ENCODE measurements at places on chromosomes 3 and 15. TPM values are rescaled to one million over a fixed set of nuclear protein-coding genes. Genes with fewer than 3 reads are reported as not detected.

DNA sequence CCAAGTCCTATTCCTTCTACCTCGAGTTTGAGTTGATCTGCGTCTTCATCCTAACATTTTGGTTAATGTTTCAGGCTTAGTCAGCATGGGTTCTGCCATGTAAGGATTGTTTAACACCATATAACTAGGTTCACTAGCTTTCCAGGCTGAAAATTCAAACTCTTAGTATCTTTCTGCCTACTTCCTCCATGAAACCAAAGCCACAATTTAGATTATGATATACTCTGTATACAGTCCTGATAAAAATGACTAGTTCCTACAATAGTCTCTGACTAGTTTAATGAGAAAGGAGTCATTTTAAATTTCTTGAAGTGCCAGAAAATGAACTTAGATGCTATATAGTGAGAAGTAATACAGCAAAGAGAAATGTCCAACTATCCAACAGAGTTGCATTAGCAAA is 6.6 kb upstream of the BTLA start:
- no peak overlapping the region for H3K4me3 ChIP-seq
- no peaks in the 10 kb centered on the region for H3K27me3 ChIP-seq
- no peak overlapping the region for H3K27ac ChIP-seq
- DNase-seq, result no peak

DNA sequence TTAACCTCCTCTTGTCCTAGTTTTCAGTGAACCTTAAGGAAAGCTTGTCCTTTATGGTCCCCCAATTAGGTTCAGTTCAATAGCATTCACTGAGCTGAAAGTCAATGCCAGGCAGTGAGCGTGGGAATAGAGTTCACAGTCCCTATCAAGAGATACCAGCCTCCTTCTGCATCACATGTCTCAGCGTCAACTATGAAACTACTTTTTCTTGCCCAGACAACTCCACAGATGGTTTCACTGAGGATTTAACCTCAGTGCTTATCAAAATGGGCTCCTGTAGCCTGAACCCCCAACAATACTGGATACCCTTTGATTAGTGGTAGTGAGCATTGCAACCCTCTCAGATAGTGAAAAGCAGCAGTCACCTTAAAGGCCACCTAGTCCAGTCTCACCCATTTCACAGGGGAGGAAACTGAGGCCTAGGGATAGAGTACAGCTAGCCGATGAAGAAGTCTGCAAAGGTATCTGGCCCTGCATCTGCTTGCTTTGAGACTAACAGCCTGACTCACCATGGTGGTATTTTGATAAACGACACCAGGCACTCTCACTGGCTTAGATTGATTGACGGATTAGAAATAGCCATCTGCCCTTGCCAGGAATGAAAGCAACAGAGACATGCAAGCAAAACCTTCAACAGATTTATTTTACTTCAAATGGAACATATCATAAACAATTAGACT is 1.6 kb upstream of the UBA3 start:
- no peak for DNase-seq
- H3K4me1 ChIP-seq, result peaks cover 66% of the 10 kb centered on the region
- peak overlapping the region; percentile 90 for H3K27ac ChIP-seq
- peak overlapping the region; percentile 20 for H3K4me3 ChIP-seq
- no peaks in the 10 kb centered on the region for H3K27me3 ChIP-seq

GRCh38 chr3:76933245-76933644 is 106.7 kb upstream of the ROBO2 start:
- no peaks in the 10 kb centered on the region for H3K36me3 ChIP-seq
- no peaks in the 10 kb centered on the region for H3K4me1 ChIP-seq
- no peak overlapping the region for H3K27ac ChIP-seq
- DNase-seq, result no peak

- DNase-seq, result no peak
- H3K27me3 ChIP-seq, result peaks cover 6% of the 10 kb centered on the region
- H3K27ac ChIP-seq, result no peak overlapping the region
- no peak overlapping the region for H3K4me3 ChIP-seq
- H3K36me3 ChIP-seq, result no peaks in the 10 kb centered on the region
Observed at GRCh38 chr3:54345847-54346375, 223.6 kb downstream of the CACNA2D3 start.

- H3K36me3 ChIP-seq, result no peaks in the 10 kb centered on the region
- H3K4me1 ChIP-seq, result no peaks in the 10 kb centered on the region
- H3K4me3 ChIP-seq, result no peak overlapping the region
- no peaks in the 10 kb centered on the region for H3K27me3 ChIP-seq
- H3K27ac ChIP-seq, result no peak overlapping the region
- no peak for DNase-seq
Observed at GRCh38 chr3:81382470-81382869, 379.0 kb downstream of the GBE1 start.

GRCh38 chr3:171018156-171018935 is 8.2 kb downstream of the SLC2A2 start:
- H3K4me1 ChIP-seq, result no peaks in the 10 kb centered on the region
- no peak overlapping the region for H3K27ac ChIP-seq
- peaks cover 18% of the 10 kb centered on the region for H3K27me3 ChIP-seq

DNA sequence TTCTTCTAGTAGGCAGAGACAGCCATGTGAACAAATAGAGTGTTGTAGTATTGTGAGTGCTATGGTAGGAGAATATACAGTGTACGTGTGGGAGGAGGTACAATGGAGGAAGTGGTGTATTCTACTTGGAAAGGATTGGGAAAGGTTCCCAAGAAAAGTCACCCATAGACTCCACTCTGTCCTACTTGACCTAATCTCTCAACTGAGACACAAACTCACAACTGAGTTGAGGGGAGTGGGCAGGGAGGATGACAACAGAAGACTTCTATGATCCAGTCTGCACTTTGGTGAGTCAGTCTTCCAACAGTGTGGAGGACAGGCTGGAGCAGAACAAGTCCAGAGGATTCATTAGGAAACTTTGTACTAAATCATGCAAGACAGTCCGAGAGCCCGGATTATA is 28.8 kb upstream of the AQP9 start:
- H3K4me3 ChIP-seq, result no peak overlapping the region
- no peak for DNase-seq
- H3K36me3 ChIP-seq, result no peaks in the 10 kb centered on the region
- H3K4me1 ChIP-seq, result no peaks in the 10 kb centered on the region
- peaks cover 16% of the 10 kb centered on the region for H3K27me3 ChIP-seq

- peaks cover 5% of the 10 kb centered on the region for H3K4me1 ChIP-seq
- H3K36me3 ChIP-seq, result peaks cover 23% of the 10 kb centered on the region
- no peak overlapping the region for H3K4me3 ChIP-seq
- DNase-seq, result no peak
- no peak overlapping the region for H3K27ac ChIP-seq
Observed at GRCh38 chr3:196463478-196463756, 31.2 kb upstream of the UBXN7 start.

DNA sequence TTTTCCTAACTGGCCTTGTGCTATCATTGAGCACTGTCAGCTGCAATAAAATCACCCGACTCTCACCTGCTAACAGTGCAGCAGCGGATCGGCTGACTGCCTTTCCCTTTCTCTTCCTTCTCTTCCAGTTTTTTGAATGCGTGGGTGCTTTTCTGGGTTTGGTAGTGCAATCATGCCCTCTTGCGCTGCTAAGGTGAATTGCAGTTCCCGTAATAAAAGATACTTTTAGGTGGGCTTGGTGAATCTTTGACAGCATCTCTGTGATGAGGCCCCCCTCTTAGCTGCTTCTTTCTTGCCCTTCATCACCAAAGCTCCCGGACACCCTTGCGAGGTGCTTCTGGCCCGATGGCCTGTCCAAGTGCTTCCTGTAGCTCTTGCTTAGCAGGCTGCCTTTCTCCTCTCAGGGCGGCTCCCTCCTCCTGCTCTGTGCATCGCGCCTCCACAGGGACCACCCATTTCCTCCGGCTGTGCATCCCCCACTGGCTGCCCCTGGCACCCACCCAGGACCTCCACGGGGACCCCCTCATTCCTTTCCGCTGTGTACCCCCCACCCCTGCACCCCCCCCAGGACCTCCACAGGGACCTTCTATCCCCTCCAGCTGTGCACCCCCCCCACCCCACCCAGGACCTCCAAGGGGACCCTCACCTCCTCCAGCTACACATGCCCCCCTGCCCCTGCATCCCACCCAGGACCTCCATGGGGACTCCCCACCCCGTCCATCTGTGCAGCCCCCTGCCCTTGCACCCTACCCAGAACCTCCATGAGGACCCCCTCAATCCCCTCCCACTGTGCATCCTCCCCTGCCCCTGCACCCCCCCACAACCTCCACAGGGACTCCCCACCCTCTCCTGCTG is 50.8 kb upstream of the RPL32 start:
- peaks cover 3% of the 10 kb centered on the region for H3K36me3 ChIP-seq
- peaks cover 13% of the 10 kb centered on the region for H3K4me1 ChIP-seq
- H3K4me3 ChIP-seq, result no peak overlapping the region
- peaks cover 30% of the 10 kb centered on the region for H3K27me3 ChIP-seq
- no peak overlapping the region for H3K27ac ChIP-seq

DNA sequence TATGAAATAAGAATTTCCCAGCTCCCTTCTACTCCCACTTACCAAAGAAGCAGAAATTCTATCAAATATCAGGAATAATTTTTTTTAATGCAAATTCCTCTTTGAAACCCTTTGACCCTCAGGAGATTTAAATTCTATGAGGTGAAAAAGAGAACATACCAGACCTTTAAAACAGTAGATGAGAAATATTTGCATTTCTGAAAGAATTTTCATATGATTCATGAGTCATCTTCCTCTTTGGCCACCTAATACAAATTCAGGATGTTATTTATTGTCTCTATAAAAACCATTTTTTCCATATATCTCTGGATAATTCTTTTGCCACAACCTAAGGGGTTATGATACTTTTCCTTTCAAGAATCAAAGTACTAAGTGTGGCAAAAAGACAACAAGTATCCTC is 67.3 kb upstream of the ST3GAL6 start:
- H3K27ac ChIP-seq, result no peak overlapping the region
- no peaks in the 10 kb centered on the region for H3K27me3 ChIP-seq
- no peaks in the 10 kb centered on the region for H3K4me1 ChIP-seq
- no peaks in the 10 kb centered on the region for H3K36me3 ChIP-seq

TRPM1 gene
- not detected for total RNA-seq

KBTBD13 gene
- total RNA-seq, result not detected
